ENCODE measurements at places on chromosomes 3 and 15.

DNA sequence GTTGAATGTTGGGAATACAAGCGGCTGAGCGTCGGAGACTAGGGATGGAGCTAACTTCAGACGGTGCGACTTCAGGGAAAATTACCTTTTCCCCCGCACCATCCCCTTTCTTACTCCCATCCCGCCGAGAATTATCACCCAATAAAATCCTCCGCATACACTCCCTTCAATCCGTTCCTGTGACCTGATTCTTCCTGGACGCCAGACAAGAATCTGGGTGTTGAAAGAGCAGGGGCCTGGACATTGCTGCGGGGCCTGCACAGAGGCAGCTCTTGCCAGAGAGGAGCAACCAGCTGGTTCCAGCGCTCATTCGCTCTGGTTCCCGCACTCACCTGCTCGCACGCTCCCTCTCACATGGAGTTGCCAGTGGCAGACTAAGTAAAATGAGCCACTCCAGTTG is 241.9 kb downstream of the ALCAM start:
- no peak for DNase-seq

DNA sequence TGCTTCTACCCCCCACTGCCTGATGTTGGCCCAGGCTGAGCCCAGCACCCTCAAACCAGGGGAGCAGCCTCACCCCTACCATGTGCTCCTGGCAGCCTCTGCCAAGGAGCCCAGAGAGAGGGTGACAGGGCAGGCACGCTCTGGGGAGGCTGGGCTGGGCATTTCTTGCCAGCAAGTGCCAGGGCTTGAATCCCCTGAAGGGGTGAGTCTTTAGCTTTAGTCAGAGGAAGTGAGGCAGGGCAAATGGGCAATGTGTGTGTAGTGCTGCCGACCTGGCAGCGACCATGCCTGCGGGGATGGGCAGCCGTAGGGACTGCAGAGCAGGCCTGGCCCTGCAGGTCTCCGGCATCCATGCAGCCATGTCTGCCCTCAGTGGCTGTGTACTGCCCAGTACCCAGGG is 18.1 kb downstream of the DUSP7 start:
- no peak for DNase-seq

GRCh38 chr15:50232791-50233190 is 32.7 kb downstream of the HDC start:
- no peak for DNase-seq

GRCh38 chr15:55858661-55859060 is 115.7 kb upstream of the PRTG start:
- DNase-seq = no peak

DNA sequence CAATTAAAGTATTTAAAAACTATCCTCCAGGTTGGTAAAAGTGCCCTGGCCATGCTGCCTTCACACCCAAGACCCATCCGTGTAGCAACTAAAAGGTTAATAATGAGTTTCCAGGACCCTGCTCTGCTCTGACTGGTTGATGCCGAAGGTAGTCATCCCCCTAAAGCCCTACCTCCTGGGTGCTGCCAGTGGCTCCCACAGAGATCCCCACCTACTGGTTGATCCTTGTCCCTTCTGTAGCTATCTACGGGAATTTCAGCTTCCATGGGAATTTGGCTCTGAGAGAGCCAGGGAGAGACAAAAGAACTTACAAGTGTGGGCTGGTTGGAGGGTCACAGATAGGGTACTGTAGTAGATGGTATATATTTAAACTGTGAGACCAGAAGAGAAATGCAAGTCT is 110.6 kb upstream of the NANOGP8 start:
- no peak for DNase-seq

GRCh38 chr3:135558906-135559305 is 406.6 kb upstream of the PPP2R3A start:
- DNase-seq = no peak

DNA sequence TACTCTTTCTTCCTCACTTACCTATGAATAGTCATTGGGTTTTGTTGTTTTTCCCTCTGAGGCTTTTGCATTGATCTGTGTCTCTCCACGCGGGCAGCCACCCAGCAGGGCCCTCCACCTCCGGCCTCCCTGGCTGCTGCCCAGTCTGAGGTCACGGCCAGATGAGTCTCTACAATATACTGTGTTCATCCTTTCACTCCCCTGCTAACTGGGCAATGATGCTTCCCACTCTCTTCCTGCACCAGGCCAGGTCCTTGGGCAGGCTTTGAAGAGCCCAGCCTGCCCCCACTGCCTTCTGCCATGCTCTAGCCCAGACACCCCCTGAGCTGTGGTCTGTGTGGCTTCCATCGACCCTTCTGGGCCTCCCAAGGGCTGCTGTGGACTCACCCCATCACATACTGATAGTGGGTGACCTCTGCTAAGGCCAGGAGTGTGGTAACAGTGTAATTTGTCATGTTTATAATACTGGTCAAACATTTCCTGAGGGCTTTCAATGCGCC is 18.0 kb downstream of the PDIA5 start:
- DNase-seq = no peak

DNA sequence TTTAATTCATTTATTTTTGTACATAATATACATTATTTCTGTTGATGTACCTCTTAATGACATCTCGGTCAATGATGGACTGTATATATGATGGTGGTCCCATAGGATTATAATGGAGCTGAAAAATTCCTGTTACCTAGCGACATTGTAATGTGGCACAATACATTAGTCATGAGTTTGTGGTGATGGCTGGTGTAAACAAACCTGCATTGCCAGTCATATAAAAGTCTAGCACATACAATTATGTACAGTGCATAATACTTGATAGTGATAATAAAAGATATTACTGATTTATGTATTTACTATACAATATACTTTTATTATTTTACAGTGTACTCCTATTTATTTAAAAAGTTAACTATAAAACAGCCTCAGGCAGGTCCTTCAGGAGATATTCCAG is 15.1 kb downstream of the TTC14 start:
- no peak for DNase-seq

DNA sequence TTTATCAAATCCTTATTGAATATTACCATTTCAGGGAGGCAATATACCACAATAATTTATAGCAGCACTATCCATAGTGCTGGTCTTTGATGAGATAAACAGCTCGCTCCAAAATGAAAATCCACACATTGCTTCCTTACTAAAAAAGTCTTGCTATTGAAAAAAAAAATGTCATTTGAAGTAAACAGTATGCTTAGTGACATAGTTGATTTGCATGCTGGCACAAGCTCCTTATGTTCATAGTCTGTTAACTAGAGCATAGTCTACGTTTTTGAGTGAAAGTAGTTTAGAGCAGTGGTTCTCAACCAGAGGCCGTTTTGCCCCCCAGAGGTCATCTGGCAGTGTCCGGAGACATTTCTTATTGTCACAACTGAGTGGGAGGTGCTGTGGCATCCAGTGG is 249.4 kb upstream of the PDZRN3 start:
- DNase-seq = no peak

DNA sequence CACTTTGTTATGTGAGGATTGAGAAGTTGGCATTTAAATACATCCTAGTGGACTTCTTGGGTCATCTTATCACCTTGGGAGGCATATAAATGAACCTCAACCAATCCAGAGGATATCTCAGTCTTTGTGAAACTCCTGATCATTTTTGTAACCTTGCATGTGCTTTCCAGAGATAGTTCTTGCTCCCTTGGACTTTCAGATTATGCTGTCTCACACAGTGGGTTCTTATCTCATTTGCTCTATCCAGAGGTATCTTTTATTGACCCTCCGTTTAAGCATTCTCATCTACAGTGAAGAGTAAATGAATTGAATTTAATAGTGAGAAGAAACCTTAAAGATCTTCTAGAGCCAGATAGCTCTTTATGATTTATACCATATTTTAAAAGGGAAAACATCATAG is 10.4 kb downstream of the ARMC8 start:
- no peak for DNase-seq

- DNase-seq = no peak
Measured at GRCh38 chr3:175278680-175279079, 419.5 kb downstream of the NAALADL2 start.

DNA sequence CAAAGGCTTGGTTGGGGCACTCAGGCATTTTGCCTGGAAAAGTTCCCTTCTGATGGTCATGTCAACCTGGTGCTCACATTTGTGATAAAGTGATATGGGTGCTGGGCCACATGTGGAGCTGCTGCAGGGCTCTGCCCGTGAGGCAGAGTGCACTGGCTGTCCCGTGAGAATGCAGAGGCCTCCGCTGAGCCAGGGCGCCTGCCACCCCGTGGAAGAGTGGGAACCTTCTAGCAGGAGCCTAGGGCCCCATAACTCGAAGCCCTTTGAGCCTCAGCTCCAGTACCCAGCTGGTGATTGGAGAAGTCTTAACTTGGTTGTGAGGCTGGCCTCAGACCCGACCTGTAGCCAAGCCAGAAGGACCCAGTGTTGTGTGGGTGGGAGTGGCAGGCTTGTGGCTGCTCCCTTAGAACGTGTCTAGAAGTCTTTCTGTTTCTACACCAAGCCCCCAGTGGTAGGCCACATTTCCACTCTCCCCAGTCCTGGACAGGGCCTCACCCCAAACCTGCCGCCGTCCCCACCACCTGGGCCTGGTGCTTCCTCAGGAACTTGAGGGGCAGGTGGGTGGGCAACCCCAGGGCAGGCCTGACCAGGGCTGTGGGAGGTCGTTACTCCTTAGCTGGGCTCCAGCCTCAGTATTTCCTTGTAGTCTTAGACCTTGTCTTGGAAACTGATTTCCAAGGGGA is 19.7 kb downstream of the SEC61A1 start:
- DNase-seq = no peak

- DNase-seq = no peak
Measured at GRCh38 chr3:59968513-59969045, 918.8 kb upstream of the CFAP20DC start.

- no peak for DNase-seq
Measured at GRCh38 chr3:174862101-174862500, 3.0 kb downstream of the NAALADL2 start.

GRCh38 chr3:36480911-36481648 is 100.8 kb downstream of the STAC start:
- no peak for DNase-seq

DNA sequence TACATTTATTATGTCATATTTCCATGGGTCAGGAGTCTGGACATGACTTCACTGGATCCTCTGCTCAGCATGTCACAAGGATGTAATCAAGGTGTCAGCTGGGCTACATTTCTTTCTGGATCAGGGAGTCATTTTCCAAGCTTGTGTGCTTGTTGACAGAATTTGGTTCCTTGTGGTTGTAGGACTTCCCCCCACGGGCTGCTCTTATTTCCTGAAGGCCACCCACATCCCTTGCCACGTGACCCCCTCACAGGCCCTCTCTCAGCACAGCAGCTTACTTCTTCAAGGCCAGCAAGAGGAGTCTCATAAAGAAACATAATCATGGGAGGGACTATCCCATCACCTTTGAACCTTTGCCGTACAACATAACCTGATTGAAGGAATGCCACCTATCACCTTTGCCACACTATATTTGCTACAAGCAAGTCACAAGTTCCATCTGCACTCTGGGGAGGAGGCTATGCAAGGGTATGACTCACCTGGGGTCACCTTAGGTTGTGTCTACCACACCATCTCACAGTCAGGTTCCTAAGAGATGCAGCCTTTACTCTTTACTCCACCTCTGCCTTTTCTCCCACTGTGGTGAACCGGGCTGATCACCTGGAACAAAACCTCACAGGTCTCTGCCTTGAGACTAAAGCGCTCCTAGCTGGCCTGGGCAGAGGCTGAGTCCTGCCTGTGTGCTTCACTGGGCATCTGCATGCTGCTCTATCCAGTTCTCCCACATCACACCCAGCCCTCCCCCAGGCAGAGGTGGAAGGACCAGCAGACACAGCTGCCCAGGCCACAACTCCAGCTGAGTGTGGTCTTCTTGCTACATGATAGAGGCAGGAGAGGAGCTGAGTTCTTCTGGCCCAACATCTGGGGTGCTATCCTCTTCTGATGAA is 13.5 kb downstream of the RAB6B start:
- no peak for DNase-seq

GRCh38 chr3:43361077-43361476 is 74.7 kb downstream of the SNRK start:
- no peak for DNase-seq

GRCh38 chr15:98896802-98897732 is 110.5 kb downstream of the PGPEP1L start:
- DNase-seq = no peak

- no peak for DNase-seq
Measured at GRCh38 chr15:70142322-70143191, 44.8 kb upstream of the TLE3 start.

GRCh38 chr15:100900795-100901169 is 18.4 kb upstream of the LRRK1 start:
- DNase-seq = no peak
